ENCODE measurements at places on chromosomes 16 and 17.

- DNase-seq = no peak
These were observed 25.4 kb downstream of the ZFP90 start for GRCh38 chr16:68564382-68564985.

DNA sequence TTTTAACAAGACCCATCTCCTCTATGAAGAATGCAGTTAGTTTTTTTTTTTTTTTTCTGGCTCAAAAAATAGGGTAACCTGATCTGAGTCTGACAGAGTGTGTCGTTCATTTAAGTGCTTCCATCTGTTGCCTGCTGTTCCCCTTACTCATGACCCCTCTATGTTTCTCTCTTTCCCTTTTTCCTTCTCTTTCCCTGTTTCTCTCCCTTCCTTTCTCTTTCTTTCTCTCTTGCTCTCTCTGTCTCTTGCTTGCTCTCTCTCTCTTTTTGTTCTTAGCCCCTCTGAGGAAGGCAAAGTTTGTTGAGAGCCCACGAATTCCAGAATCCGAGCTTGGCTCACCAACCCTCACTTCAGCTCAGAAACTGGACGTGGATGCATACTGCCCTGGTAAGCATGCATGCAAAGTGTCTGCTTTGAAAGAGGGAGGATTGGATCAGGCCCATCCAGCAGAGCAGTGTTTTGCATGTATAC lies 185.0 kb downstream of the TANC2 start:
- DNase-seq = no peak

- DNase-seq = no peak
These were observed 14.3 kb upstream of the DYNLRB2 start for GRCh38 chr16:80526418-80527061.

DNA sequence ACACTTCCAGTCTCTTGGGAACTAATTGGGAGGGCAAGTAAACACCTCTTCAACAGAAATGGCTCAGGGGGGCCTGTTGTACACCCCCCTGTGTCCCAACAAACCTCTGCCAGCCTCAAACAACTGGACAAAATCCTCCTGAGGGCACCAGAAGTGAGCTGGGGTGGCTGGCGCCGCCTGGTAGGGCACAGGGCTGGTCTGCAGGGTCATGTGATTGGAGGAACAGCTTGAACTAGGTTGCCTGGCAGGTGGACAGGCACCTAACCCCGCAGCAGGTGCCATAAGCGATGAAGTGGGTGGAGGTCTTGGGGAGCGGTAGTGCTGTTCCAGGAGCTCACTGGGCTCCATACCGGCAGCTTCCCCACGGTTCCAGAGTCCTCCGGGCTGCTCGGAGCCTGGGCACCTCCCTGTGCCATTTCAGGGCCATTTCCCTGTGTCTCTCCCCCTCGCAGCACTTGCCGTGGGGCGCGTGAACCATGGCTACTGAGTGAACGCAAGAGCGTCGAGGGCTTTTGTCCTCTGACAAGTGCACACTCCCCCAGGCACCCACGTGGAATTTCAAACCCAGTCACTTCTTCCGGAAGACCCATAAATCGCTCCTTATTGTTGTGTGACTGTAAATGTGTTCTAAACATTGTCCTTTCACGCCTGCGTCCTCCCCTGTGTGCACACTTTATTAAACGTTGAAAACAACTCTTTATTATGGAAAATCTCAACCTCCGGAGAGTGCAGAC lies 101.5 kb downstream of the SEC14L1 start:
- no peak for DNase-seq

DNA sequence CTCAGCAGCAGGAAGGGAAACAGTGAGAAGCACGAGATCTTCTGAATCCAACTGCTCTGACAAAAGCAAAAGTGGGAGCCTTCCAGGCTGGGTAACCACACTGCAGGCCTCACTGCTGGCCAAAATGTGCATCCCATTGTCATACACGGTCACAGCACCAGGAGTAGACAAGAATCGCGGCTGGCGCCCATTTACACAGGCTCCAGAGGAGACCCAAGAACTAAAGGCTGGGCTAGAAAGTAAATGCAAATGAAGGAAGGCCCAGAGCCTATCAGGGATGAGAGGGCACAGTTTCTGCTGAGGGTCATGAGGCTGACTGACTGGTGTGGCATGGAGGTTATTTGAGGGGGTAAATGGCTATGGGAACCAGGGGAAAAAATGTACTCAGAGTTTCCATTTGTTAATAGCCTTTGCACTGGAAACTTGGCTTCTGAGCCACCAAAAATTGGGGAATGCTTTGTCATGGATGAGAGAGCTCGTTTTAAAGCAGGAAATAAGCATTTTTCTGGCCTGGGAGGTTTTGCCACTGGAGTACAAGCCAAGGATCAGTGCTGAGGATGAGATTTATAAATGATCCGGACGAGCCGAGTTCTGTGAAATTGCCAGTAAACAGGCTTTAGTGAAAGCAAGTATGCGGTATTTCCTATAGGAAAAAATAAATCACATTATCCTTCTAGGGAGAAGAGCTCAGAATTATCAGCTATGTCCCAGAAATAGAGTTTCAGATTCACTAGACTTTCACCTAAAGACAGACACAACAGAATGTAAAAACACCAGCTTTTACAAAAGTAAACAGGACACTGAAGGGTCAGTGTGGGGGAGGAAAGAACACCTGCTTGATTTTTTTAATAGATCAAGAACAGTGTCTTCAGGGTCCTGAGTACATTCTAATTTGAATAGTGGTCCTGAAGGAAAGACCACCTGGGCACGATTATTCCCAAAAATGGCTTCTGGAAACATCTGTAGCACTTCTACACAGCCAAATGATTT lies 66.9 kb upstream of the GSG1L start:
- DNase-seq = no peak
